ENCODE measurements at places on chromosomes 2 and 18. TPM values are rescaled to one million over a fixed set of nuclear protein-coding genes. Genes with fewer than 3 reads are reported as not detected.

GRCh38 chr2:132270255-132270654 is 108.5 kb upstream of the ANKRD30BL start:
- no peaks in the 10 kb centered on the region for H3K4me1 ChIP-seq
- no peaks in the 10 kb centered on the region for H3K36me3 ChIP-seq
- H3K4me3 ChIP-seq, result no peak overlapping the region
- H3K27me3 ChIP-seq, result peaks cover 6% of the 10 kb centered on the region
- DNase-seq, result no peak

DNA sequence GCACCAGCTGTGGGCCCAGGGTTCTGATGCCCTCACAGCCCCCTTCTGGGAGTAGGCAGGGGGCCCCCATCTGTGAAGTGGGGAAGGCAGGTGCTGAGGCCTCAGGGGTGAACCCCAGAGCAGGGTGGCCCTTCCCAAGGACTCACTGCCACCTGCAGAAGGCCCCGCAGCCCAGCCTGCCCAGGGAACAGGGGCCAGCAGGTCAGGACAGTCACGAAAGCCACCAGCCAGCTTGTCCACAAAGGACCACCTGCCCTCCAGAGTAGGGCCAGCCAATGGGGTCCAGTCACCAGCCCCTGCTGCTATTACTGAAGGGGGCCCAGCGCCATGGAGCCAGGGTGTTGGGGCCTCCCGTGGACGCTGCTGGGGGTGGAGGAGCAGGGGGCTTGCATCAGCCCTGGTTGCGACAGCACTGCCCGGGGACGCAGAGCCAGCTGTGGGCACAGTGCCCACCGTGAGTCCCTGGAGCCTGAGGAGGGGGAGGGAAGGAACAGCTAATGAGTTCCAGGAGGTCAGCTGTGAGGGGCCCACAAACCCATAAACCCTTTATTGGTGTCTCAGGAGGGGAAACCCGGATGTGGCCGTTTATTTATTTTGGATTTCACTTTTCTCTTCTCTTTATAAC is 11.5 kb upstream of the SNED1 start:
- DNase-seq, result no peak
- no peaks in the 10 kb centered on the region for H3K4me1 ChIP-seq
- H3K4me3 ChIP-seq, result no peak overlapping the region

The CEBPZ gene
- 119 TPM for total RNA-seq

The EN1 gene
- total RNA-seq, result not detected

GRCh38 chr2:174529916-174530315 is 43.1 kb upstream of the GPR155 start:
- no peaks in the 10 kb centered on the region for H3K27me3 ChIP-seq
- H3K4me1 ChIP-seq, result no peaks in the 10 kb centered on the region
- DNase-seq, result no peak
- peaks cover 7% of the 10 kb centered on the region for H3K36me3 ChIP-seq
- no peak overlapping the region for H3K4me3 ChIP-seq

- H3K36me3 ChIP-seq, result peaks cover 46% of the 10 kb centered on the region
- no peak overlapping the region for H3K4me3 ChIP-seq
- no peaks in the 10 kb centered on the region for H3K4me1 ChIP-seq
- H3K27ac ChIP-seq, result no peak overlapping the region
- DNase-seq, result no peak
- no peaks in the 10 kb centered on the region for H3K27me3 ChIP-seq
These were observed 24.3 kb downstream of the BOK start for GRCh38 chr2:241582806-241583205.

DNA sequence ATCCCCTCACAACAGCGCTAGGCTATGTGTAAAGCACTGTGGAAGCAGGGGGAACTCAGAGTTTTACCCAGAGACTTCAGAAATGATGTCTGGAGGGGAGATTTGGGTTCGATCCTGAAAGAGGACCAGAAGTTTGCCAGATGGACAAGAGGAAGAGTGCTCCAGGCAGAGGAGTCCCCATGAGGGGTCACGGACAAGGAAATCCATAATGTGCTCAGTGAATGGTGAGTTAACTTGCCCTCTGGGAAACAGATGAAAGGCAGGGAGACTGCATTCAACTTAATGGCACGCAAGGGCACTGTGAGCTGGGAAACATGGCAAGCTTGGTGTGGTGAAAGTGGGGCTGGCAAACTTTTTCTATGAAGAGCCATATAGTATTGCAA is 6.0 kb upstream of the ASAP2 start:
- no peaks in the 10 kb centered on the region for H3K4me1 ChIP-seq
- H3K4me3 ChIP-seq, result no peak overlapping the region
- no peak overlapping the region for H3K27ac ChIP-seq
- H3K36me3 ChIP-seq, result no peaks in the 10 kb centered on the region
- DNase-seq, result no peak
- peaks cover 65% of the 10 kb centered on the region for H3K27me3 ChIP-seq

DNA sequence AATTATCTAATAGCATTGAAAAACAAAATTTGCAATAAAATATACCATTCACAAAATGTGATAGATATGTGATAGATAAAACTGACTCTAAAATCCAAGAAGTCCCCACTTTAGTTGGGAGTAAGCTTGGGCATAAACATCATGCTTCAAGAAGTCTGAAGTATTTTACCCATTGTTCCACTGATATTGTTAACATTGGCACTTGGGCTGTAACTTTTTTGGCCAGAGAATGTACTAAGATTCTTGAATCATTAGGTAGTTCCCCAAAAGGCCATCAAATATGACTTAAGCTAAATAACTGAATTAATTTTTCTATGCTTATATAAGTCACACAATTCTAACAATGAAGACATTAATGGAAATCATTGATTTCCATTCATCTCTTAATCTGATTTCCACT is 413.6 kb downstream of the CDH2 start:
- no peaks in the 10 kb centered on the region for H3K36me3 ChIP-seq
- no peak overlapping the region for H3K4me3 ChIP-seq
- H3K4me1 ChIP-seq, result no peaks in the 10 kb centered on the region
- no peak overlapping the region for H3K27ac ChIP-seq
- DNase-seq, result no peak

GRCh38 chr2:74481961-74482800 is 617 bp downstream of the CCDC142 start:
- peak overlapping the region; percentile 100 for H3K27ac ChIP-seq
- H3K36me3 ChIP-seq, result peaks cover 25% of the 10 kb centered on the region
- H3K27me3 ChIP-seq, result no peaks in the 10 kb centered on the region
- peaks cover 27% of the 10 kb centered on the region for H3K4me1 ChIP-seq
- DNase-seq, result peak; percentile 72
- H3K4me3 ChIP-seq, result peak overlapping the region; percentile 99

GRCh38 chr18:47949202-47949601 is 18.7 kb upstream of the SMAD2 start:
- H3K27me3 ChIP-seq, result no peaks in the 10 kb centered on the region
- peaks cover 15% of the 10 kb centered on the region for H3K4me1 ChIP-seq
- H3K4me3 ChIP-seq, result no peak overlapping the region
- no peak for DNase-seq

The SNORC gene
- 2.4 TPM for total RNA-seq

DNA sequence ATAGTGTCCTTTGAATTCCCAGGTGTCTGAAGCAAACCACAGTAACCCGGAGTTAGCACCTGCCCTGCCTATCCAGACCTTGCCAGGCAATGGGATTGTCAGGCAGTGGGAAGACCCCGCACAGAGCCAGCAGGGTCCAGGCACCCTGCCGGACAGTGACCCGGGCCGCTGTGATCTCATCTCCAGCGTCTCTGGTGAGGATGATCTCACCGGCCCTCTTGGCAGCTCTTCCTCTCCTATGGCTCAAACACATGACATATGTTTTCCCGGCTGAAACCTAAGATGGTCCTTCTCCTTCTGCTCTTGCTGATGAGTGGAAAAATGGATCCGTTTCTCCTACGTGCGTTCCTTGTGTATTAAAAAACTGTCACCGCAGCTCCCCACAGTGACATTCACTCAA is 75.1 kb downstream of the ACOXL start:
- H3K36me3 ChIP-seq, result no peaks in the 10 kb centered on the region
- no peak overlapping the region for H3K27ac ChIP-seq
- peaks cover 20% of the 10 kb centered on the region for H3K4me1 ChIP-seq
- H3K4me3 ChIP-seq, result no peak overlapping the region
- peaks cover 60% of the 10 kb centered on the region for H3K27me3 ChIP-seq
